ENCODE measurements at places on chromosomes 2 and 18.

- DNase-seq: peak; percentile 71
Observed at GRCh38 chr2:45782986-45783385, 131.5 kb downstream of the PRKCE start.

DNA sequence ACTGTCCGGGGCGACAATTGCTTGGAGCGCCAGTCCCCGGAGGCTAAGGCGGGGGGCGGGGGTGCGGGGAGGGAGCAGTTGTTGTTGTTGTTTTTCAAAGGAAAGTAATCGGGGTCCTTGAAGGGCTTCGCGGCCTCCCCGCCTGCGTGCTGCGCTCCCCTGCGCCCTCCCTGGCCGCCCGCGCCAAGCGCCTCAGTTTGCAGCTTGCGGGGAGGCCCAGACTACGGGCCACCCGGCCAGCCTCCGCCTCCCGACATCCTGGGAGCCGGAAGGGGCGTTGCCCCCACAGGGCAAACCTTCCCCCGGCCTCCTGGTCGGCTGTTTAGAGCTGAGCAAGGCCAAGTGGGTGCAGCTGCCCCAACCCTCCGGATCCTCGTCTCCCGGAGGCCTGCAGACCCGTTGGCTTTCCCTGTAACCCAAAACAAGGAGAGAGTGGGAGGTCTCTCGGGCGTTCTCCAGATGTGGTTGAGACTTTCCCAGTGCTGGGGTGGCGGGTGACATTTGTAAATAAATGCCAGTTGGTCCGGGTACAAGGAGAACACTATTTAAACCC lies 3.7 kb upstream of the SIX3 start:
- DNase-seq: no peak

- DNase-seq: no peak
Observed at GRCh38 chr18:58235001-58235436, 191.0 kb downstream of the NEDD4L start.

DNA sequence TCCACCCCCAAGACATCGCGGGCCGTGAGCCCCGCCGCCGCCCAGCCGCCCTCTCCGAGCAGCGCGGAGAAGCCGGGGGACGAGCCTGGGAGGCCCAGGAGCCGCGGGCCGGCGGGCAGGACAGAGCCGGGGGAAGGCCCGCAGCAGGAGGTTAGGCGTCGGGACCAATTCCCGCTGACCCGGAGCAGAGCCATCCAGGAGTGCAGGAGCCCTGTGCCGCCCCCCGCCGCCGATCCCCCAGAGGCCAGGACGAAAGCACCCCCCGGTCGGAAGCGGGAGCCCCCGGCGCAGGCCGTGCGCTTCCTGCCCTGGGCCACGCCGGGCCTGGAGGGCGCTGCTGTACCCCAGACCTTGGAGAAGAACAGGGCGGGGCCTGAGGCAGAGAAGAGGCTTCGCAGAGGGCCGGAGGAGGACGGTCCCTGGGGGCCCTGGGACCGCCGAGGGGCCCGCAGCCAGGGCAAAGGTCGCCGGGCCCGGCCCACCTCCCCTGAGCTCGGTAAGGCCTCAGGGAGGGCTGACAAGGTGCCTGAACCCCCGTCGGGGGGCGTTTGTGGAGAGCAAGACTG lies 14.2 kb downstream of the SPEG start:
- no peak for DNase-seq

- no peak for DNase-seq
Observed at GRCh38 chr2:240467149-240467642, 31.7 kb downstream of the GPC1 start.

GRCh38 chr2:147910990-147911473 lies 66.2 kb downstream of the ACVR2A start:
- DNase-seq: peak; percentile 61

DNA sequence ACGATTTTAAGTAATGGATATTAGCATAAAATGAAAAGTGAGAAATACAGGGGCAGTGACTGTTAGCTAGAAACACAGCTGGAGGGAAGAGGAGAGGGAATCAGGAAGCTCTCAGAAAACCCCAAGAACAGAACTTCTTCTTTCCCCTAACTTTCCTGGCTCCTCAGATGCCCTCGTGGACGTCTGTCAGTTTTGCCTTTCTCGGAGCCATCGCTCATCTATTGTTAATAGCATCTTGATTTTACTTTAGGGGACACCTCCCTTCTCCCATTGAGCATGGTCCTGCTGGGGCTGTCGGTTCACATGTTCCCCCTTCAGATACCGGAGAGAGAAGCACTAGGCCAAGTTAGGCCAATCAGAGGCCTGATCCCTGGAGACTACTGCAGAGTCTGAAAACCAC lies 2.3 kb upstream of the PLEK start:
- DNase-seq: no peak

- DNase-seq: no peak
Observed at GRCh38 chr18:8063733-8064132, 496.6 kb downstream of the PTPRM start.

- no peak for DNase-seq
Observed at GRCh38 chr2:72098935-72099334, 48.7 kb downstream of the CYP26B1 start.

GRCh38 chr2:150166313-150167051 lies 321.0 kb downstream of the RND3 start:
- DNase-seq: peak; percentile 53

- no peak for DNase-seq
Observed at GRCh38 chr2:233476063-233476410, 90.5 kb downstream of the USP40 start.

- no peak for DNase-seq
Observed at GRCh38 chr18:38923126-38923525, 1357.5 kb upstream of the CELF4 start.

- no peak for DNase-seq
Observed at GRCh38 chr18:28045176-28045810, 131.6 kb downstream of the CDH2 start.

GRCh38 chr2:24199968-24200590 lies 25.2 kb downstream of the FAM228A start:
- DNase-seq: peak; percentile 20

- DNase-seq: no peak
Observed at GRCh38 chr2:138023298-138023697, 59.0 kb downstream of the HNMT start.

- DNase-seq: no peak
Observed at GRCh38 chr2:138779406-138779780, 797 bp downstream of the NXPH2 start.

DNA sequence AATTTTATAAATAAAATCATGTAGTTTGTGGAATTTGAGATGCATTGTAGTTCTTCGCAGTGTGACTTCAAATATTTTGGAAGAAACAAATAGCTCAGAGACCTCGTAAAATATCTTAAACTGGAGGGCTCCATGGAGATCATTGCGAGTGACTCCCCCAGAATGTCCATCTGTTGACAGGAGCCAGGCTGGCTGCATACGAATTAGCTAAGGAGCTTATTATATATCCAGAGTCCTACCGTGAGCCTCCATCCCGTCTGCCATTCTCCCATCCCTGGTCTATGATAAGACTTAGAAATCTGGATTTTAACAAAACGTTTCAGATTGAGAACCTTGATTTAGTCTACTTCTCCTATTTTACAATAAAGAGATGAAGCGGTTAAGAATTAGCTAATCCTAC lies 80.2 kb downstream of the MSH2 start:
- DNase-seq: no peak

DNA sequence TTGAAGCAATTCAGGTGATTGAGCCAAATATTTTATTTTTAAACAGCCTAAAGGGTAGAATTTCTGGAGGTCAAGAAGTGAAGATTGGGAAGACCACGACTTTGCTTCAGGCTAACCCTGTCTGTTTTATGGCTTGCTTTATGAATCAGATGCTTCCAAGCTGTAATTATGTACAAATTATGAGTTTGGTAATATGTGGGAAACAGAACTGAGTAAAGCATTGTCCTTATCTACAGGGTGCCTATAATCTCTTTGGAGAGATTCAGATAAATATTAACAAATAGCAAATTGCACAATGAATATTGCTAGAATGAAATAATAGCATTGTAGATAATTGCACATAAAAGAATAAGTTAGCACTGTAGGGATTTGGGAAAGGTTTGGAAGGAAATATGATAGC lies 539.4 kb upstream of the CDH2 start:
- no peak for DNase-seq

DNA sequence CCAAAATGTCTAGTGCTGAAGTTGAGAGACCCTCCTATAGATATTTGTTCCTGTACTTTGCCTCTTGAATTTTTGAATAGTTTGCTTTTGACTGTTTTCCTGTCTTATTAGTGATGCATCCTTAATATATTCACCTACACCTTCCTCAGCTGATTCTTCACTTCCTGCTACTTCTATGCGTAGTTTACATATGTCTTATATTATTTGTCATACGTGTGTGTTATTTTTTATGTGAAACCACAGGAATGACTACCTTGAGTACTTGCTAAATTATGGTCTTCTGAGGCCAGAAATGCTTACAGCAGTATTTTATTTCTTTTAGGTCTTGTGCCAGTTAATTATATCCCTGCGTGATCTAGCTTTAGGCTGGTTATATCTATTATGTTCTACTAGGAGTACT lies 9.9 kb downstream of the UBE2E3 start:
- no peak for DNase-seq

DNA sequence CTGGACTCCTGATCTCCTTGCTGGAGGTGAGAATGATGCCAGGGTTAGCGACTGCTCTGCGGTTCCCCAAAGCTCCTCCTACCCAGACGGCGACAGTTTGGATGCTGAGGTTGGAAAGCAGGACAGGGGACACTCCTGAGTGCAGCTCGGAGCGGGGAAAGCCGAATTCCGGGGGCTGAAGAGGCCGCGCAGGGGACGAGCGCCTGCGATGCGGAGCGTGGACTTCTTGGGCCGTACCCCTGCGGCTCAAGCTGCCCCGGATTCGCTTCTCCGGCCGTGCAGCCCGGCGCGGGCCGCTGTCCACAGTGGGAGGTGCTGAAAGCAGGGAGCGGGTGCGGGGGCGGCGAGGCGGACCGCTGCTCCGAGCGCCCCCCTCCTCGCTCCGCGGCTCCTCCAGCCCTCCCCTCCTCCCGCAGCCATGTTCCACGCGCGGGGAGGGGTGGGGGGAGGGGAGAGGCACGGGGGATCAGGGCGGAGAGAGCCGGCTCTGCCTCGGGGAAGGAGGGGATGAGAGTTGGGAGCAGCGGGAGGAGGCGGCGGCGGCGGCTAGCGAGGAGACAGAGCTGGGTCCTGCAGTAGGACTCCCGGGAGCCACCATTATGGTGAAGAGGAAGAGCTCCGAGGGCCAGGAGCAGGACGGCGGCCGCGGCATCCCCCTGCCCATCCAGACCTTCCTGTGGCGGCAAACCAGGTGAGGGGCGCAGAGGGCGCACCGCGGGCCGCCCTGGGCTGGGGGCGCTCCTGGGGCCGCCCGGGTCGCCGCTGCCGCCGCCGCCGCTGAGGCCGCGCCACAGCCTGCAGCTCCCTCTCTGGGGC lies at the start of gene UNC80:
TSS of gene UNC80 (plus strand) at position 359 of the 816 bp plus-strand sequence. CDS start at position 600, 241 bp downstream.
- peak; percentile 60 for DNase-seq

DNA sequence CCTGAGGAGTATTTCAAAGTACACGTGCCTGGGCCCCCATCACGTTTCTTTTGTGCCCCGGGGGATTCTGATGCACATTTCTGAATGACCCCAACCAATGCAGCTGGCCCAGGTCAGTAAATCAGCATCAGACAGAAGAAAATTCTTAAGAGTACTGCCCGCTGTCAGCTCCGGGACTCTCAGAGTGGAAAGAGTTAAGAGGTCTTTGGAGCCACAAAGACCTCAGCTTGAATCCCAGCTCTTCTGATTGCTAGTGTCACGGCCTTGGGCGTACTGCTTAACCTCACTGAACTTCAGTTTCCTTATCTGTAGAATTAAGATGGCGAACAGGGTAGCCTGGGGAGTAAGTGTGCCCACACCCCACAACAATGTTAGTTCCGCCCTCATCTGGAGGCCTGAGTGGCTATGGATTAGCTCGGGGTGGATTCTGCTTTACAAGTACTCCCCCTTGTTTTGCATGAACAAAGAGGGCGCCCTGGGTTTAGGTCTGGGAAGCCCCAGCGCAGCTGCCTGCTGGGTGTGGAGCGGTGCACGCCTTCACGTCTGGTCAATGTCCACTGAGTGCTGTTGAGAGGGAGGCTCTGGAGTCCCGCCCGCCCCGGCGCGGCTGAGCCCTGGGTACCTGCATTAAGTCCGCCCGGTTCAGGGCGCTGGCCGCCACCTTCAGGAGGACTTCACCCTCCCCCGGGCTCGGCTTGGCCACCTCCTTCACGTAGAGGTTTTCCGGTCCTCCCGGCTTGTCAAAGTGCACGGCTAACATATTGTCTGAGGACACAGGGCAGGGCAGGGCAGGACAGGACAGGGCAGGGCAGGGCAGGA lies 858 bp downstream of the TP53I3 start:
- no peak for DNase-seq

DNA sequence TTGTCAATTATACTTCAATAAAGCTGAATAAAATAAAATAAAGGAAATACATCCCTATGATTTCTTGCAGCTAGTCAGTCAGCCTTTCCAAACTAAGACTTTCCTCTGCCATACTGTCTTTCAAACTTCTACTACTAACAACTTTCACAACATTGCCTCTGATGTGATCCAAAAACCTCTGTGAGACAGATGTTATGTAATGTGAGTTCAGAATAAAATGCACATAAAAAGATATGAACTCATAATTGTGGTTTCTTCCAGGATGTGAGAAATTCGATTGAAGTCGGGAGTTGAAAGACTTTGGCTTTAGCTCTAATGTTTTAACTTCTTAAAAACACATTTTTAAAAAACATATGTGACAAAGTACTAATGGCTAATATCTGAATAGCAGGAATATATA lies 98.7 kb downstream of the PIGN start:
- DNase-seq: no peak

GRCh38 chr18:52437161-52437560 lies 97.2 kb downstream of the DCC start:
- no peak for DNase-seq

All from putamen (tissue), 1 donor.